ENCODE measurements at places on chromosomes 16 and 17.
A peak's percentile ranks its signal among the peaks of the same experiment; 100 is the strongest.

DNA sequence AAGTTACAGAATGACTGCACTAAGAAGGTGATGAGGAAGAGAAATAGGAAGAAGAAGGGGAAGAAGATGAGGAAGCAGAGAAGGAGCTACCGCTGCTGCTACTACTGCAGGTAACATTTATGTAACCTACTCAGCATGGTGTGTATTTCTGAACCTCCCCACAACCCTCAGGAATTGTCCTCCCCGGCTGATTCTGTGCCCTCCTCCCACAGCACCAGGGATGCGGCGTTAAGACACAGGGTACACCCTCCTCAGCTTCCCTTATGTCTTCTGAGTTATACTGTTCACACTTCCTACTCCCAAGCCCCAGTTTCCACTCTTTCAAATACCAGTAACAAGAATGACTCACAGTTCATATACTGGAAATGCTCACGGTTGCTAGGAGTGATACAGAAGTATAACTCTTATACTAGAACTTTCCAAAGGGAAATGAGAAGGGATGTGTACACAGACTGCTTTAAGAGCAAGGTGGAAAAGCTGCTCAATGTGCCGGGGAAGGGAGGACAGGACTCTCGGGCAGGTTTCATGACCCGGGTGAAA lies 224.5 kb upstream of the PSMD7 start:
- no peaks in the 10 kb centered on the region for H3K27me3 ChIP-seq
- no peaks in the 10 kb centered on the region for H3K4me1 ChIP-seq
- H3K4me3 ChIP-seq, result no peak overlapping the region
- DNase-seq, result no peak
- no peak overlapping the region for H3K27ac ChIP-seq

GRCh38 chr17:42276609-42277341 lies 584 bp upstream of the STAT5B start:
- peaks cover 3% of the 10 kb centered on the region for H3K4me1 ChIP-seq
- no peaks in the 10 kb centered on the region for H3K27me3 ChIP-seq
- H3K27ac ChIP-seq, result peak overlapping the region; percentile 68
- peak; percentile 88 for DNase-seq
- H3K36me3 ChIP-seq, result no peaks in the 10 kb centered on the region

DNA sequence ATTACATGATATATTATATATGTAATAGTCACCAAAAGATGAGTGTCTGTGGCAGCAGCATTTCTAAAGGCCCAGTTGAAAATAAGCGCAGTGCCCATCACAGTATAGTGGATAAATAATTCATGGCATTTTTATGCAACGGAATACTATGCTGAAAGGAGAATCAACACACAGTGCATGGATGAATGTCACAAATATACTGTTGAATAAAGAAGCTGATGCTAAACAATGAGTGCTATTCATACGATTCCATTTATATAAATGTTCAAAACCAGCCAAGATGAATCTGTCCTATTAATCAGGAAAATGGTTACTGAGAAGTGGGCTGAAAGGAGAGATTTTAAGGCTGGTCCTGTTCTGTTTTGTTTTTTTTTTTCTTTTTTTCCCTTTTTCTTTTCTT lies 61.6 kb downstream of the HSD17B2 start:
- no peak overlapping the region for H3K27ac ChIP-seq
- H3K4me1 ChIP-seq, result peaks cover 6% of the 10 kb centered on the region
- no peaks in the 10 kb centered on the region for H3K27me3 ChIP-seq
- no peak overlapping the region for H3K4me3 ChIP-seq
- no peak for DNase-seq

DNA sequence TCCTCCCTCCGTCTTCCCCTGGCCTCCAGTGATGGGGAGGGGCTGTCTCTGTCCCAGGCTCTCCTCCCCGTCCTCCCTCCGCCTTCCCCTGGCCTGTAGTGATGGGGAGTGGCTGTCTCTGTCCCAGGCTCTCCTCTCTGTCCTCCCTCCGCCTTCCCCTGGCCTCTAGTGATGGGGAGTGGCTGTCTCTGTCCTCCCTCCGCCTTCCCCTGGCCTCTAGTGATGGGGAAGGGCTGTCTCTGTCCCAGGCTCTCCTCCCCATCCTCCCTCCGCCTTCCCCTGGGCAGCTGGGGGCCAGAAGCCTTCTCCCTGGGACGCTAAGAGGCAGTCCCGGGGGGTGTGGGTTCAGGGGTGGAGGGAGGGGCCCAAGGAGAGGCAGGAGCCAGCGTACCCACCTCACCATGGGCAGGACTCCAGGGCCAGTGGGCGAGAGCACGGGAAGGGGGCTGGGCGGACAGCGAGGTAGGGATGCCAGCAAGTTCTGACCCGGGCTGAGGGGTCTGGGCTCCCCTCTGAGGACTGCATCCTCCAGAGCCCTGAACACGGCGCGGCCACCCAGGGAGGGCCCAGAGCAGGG lies 14.8 kb downstream of the UTS2R start:
- H3K36me3 ChIP-seq, result peaks cover 2% of the 10 kb centered on the region
- H3K27ac ChIP-seq, result no peak overlapping the region
- no peak overlapping the region for H3K4me3 ChIP-seq
- DNase-seq, result no peak
- H3K27me3 ChIP-seq, result peaks cover 34% of the 10 kb centered on the region
- peaks cover 2% of the 10 kb centered on the region for H3K4me1 ChIP-seq

DNA sequence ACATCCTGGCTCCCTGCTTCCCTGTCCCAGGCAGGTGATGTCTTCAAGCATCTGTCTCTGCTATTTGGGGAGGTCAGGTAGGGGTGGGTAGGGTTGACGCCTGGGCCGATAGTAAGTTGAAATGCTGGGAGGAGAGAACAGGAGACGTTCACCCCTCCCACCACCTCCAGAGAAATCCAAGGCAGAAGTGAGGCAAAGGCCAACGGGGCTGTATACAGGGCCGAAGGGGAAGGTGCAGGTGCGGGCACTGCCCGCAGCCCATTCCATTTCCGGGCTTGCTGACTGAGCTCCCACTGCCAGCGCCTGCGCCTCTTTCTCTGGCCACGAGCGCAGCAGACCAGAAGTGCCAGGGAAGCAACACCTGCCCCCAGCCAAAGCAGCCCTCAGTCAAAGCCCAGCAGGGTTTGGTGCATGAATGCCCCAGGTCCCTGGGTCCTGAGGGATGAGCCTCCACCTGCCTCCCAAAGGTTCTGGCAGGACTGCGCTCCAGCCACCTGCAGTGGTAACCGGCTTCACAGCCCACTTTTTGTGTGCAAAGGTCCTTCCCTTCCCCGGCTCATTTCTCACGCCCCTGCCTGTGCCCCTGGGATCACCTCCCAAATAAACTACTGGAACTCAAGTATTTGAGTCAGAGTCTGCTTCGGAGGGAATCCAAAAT lies 127.6 kb upstream of the TNRC6C start:
- peaks cover 14% of the 10 kb centered on the region for H3K4me1 ChIP-seq
- H3K4me3 ChIP-seq, result no peak overlapping the region
- peaks cover 2% of the 10 kb centered on the region for H3K27me3 ChIP-seq
- no peak for DNase-seq

DNA sequence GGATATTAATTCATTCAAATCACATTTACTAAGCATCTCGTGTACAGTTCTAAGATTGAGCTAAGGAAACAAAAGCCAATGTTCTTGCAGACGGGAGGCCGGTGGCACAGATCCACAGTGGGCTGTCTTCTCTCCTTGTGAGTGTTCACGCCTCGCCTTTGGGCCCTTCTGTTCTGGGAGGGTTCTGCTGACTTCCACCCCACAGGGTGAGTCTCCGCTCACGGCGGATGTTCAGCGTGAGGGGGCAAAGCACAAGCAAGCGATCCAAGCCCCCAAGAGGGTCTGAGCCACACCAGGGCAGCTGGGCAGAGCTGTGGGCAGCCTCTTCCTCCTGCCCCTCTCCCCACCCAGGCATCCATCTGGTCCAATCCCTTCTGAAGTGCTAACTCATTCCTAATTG lies 84.3 kb upstream of the DOC2B start:
- no peak for DNase-seq
- no peak overlapping the region for H3K4me3 ChIP-seq
- peaks cover 13% of the 10 kb centered on the region for H3K27me3 ChIP-seq

- DNase-seq, result no peak
- H3K4me1 ChIP-seq, result no peaks in the 10 kb centered on the region
- peaks cover 49% of the 10 kb centered on the region for H3K27me3 ChIP-seq
- no peak overlapping the region for H3K4me3 ChIP-seq
- H3K27ac ChIP-seq, result no peak overlapping the region
- H3K36me3 ChIP-seq, result no peaks in the 10 kb centered on the region
Observed at GRCh38 chr16:84341528-84342295, 26.6 kb upstream of the ATP2C2 start.

GRCh38 chr17:15965528-15965927 lies 20.6 kb downstream of the ADORA2B start:
- H3K27me3 ChIP-seq, result no peaks in the 10 kb centered on the region
- 0 out of 2 replicates have a peak overlapping the region, but pooled peaks have one; percentile 18 for H3K27ac ChIP-seq
- H3K4me3 ChIP-seq, result no peak overlapping the region
- 0 out of 2 replicates have a peak, but pooled peaks cover 1% of the 10 kb centered on the region for H3K36me3 ChIP-seq
- peaks cover 19% of the 10 kb centered on the region for H3K4me1 ChIP-seq

DNA sequence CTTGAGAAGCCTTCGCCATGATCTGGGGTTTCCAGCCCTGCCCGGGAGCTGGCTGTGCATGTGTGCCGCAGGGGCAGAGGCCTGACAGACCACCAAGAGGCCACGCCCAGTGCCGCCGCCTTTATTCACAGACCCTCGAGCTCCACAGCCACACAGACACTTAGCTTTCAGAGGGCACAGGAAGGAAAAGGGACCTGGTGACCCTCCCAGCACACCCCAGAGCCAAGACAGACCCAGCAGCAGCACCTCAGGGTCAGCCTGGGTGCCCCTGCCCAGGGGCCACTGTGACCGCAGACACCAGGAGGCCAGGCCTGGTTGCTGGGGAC lies 10.8 kb downstream of the MCRIP1 start:
- H3K4me1 ChIP-seq, result peaks cover 4% of the 10 kb centered on the region
- 0 out of 2 replicates have a peak, but pooled peaks cover 2% of the 10 kb centered on the region for H3K27me3 ChIP-seq
- no peak overlapping the region for H3K4me3 ChIP-seq
- H3K36me3 ChIP-seq, result peaks cover 14% of the 10 kb centered on the region
- H3K27ac ChIP-seq, result no peak overlapping the region
- no peak for DNase-seq

DNA sequence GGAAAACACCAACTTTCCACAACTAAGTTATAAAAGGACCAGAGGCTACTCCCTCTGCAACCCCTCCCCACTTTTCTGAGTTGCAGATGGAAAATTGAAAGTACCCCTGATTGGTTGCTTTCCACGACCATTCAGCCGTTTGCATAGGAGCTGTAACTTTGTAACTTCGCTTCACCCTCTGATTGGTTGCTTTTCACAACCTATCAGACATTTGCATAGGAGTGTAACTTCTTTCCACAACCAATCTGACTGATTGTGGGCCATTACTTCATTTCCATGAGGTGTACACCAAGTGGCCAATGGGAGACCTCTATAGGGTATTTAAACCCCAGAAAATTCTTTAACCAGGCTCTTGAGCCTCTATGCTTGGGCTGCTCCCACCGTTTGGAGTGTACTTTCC lies 644.1 kb downstream of the WWOX start:
- H3K36me3 ChIP-seq, result no peaks in the 10 kb centered on the region
- no peak for DNase-seq
- H3K4me1 ChIP-seq, result no peaks in the 10 kb centered on the region
- H3K4me3 ChIP-seq, result no peak overlapping the region
- no peaks in the 10 kb centered on the region for H3K27me3 ChIP-seq
- H3K27ac ChIP-seq, result no peak overlapping the region

DNA sequence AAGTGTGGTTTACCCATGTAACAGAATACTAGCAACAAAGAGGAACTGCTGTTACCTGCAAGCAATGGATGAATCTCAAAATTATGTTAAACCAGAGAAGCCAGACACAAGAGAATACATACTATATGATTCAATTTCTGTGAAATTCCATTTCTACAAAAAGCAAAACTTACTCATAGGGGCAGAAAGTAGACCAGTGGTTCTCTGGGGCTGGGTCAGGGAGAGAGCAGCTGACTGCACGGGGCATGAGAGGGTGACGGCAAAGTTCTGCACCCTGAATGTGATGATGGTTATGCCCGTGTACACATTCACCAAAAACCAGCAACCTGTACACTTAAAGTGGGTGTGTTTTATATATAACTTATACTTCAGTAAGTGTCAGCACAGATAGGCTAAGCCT lies 3.1 kb downstream of the ZNF843 start:
- H3K4me3 ChIP-seq, result no peak overlapping the region
- no peak for DNase-seq
- no peaks in the 10 kb centered on the region for H3K36me3 ChIP-seq
- no peaks in the 10 kb centered on the region for H3K4me1 ChIP-seq

DNA sequence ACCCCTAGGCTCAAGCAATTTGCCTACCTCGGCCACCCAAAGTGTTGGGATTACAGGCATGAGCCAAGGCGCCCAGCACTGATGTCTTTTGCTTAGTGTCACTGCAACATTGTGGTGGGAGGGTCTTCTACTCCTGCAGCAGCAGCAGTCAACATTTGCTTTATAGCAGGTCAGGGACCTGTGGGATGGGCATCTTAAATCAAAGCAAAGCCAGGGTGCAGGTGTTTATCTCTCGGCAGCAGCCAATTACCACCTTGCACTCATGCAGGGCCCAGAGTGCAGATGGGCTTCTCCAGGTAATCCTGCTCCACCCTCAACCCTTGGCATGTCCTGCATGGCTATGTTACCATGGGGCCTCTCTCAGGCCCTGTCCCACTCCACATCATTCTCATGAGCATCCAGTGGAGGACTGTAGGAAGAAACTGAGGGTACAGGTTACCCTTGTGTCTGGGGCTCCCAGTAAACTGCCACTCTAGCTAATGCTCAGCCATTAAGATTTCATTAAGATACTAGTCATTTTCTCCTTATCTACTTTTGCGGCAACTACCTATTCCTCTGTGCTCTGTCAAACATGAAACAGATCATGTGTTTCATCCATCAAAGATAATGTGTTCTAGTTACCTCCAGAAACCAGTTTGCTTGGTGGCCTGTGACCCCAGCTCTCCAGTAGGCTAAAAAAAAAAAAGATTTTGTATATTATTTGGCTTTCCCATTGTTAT lies 16.8 kb downstream of the ADGRG5 start:
- no peak for DNase-seq
- peaks cover 32% of the 10 kb centered on the region for H3K27me3 ChIP-seq
- no peaks in the 10 kb centered on the region for H3K4me1 ChIP-seq
- H3K27ac ChIP-seq, result no peak overlapping the region
- H3K4me3 ChIP-seq, result no peak overlapping the region

GRCh38 chr16:23060458-23061320 lies 88.6 kb downstream of the USP31 start:
- peak; percentile 77 for DNase-seq
- H3K36me3 ChIP-seq, result no peaks in the 10 kb centered on the region
- no peaks in the 10 kb centered on the region for H3K4me1 ChIP-seq
- no peaks in the 10 kb centered on the region for H3K27me3 ChIP-seq

- peaks cover 11% of the 10 kb centered on the region for H3K4me1 ChIP-seq
- H3K27ac ChIP-seq, result no peak overlapping the region
- DNase-seq, result no peak
- H3K4me3 ChIP-seq, result no peak overlapping the region
Observed at GRCh38 chr17:48526608-48527546, 3.9 kb downstream of the HOXB1 start.

- no peaks in the 10 kb centered on the region for H3K27me3 ChIP-seq
- DNase-seq, result peak; percentile 90
- H3K4me3 ChIP-seq, result no peak overlapping the region
- H3K27ac ChIP-seq, result peak overlapping the region; percentile 75
- H3K4me1 ChIP-seq, result peaks cover 18% of the 10 kb centered on the region
- H3K36me3 ChIP-seq, result peaks cover 74% of the 10 kb centered on the region
Observed at GRCh38 chr17:41894791-41895331, 23.9 kb downstream of the ACLY start.

All from IMR-90 (cell line).